ENCODE measurements at places on chromosomes 16 and 17.

GRCh38 chr16:67150833-67151396, at the start of gene B3GNT9:
B3GNT9 (minus strand) TSS chr16:67150998; CDS start chr16:67150485, 513 bp downstream.
- no peak for DNase-seq

- no peak for DNase-seq
Measured at GRCh38 chr17:29407856-29408255, 17.7 kb downstream of the TAOK1 start.

GRCh38 chr17:66006654-66007053, 185.3 kb downstream of the CEP112 start:
- DNase-seq: no peak

GRCh38 chr17:51546114-51546513, 285.8 kb downstream of the UTP18 start:
- no peak for DNase-seq

DNA sequence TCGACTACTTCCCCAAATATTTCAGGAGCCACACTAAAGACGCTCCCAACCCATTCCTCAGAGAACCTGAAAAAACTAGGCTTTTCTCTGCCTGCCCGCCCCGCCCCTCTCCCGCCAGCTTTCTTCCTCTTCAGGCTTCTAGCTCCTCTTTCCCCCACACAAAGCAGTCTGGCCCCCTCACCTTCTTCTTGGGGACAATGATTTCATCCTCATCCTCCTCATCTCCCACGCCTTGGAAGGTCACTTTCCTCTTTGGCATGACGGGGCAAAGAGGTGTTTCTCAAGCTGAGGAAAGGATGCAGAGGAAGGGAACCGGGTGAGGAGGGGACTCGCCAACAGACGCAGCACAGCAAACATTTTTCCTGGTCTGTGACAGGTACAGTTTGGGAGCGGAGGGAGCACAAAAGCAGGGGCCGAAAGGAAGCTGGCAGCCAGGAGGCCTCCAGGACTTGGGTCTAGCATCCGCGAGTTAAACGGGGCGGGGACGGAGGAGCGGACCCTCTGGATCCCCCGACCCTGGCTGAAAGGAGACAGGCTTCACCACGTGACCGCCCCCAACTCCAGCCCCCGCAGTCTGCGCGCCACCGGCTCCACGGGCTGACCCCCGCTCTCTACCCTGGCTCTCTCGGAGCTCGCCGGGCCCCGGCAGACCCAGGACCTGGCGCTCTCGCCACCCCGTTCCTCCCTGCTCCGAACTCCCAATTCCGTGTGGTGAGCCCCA, 525 bp downstream of the CD2BP2 start:
- no peak for DNase-seq

- DNase-seq: no peak
Measured at GRCh38 chr16:27784351-27785306, 234.7 kb downstream of the KATNIP start.
